ENCODE measurements at places on chromosomes 3 and 15. TPM values are rescaled to one million over a fixed set of nuclear protein-coding genes. Genes with fewer than 3 reads are reported as not detected.

- DNase-seq: no peak
Observed at GRCh38 chr3:172203522-172204258, 164.3 kb downstream of the FNDC3B start.

GRCh38 chr15:38868326-38869114 is 303.9 kb upstream of the RASGRP1 start:
- no peak for DNase-seq

GRCh38 chr3:194117104-194117845 is 18.7 kb upstream of the HES1 start:
- DNase-seq: no peak

GRCh38 chr15:96079041-96079440 is 251.5 kb upstream of the NR2F2 start:
- DNase-seq: no peak

DNA sequence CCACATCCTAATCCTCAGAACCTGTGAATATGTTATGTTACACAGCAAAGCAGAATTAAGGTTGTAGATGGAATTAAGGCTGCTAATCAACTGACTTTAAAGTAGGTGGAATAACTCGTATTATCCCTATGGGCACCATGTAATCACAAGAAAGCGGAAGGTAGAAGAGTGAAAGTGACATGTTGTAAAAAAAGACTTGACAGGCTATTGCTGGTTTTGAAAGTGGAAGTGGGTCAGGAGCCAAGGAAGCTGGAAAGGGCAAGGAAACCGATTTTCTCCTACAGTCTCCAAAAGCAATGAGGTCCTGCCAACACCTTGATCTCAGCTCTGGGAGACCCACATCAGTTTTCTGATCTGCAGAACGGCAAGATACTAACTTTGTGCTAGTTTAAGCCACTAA is 6.6 kb downstream of the TP63 start:
- DNase-seq: no peak

The MCF2L2 gene
- polyA plus RNA-seq: 1.2 TPM

DNA sequence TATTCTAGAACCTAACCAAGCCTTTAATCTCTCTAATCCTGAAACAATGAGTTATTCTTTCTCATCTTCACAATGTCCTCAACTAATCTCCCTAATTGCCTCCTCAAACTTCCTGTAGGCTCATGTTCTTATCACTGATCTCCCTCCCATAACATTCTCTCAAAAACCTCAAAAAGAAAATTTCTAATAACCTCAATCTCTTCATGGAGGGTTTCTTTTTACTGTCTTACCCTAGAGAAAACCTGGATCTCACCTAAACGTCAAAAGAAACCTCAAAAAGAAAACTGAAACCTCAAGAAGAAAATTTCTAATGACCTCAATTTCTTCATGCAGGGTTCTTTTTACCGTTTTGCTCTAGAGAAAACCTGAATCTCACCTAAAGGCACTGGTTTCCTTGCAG is 150.2 kb downstream of the GSK3B start:
- DNase-seq: no peak

DNA sequence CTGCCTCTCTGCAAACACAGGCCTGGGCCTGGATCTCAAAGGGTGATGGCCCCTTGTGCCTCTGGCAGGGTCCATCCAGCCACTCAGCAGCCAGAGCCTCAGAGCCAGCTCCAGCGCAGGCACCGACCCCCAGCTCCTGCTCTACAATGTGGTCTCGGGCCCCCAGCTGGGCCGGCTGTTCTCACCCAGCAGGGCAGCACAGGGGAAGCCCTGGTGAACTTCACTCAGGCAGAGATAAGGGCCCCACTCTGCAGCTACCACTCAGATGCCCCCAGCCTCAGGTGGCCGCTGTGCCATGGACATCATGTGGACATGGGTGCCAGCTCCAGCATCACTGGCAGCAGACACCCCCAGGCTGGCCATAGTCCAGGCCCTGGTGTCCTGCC is 173.1 kb downstream of the TBC1D2B start:
- DNase-seq: no peak

The GPR149 gene
- polyA plus RNA-seq: not detected

DNA sequence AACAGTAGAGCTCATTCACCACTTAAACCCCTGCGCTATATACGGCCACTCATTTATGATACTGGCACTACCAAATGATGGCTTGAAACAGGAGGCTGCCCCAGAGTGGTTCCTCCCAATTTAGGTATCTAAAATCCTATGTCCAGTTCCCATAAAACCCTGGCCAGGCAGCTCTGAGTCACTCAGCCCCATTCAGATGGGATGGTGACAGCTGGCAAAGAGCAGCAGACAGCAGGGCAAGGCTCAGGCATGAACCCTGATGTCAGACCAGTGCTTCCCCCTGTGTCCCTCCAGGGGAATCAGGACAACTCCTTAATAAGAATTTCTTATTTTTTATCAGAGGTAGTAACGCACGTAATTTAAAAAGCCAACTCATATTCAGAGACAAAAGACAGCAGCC is 77.2 kb upstream of the RNU6-1 start:
- no peak for DNase-seq

GRCh38 chr3:27667751-27668150 is 54.4 kb downstream of the EOMES start:
- no peak for DNase-seq

DNA sequence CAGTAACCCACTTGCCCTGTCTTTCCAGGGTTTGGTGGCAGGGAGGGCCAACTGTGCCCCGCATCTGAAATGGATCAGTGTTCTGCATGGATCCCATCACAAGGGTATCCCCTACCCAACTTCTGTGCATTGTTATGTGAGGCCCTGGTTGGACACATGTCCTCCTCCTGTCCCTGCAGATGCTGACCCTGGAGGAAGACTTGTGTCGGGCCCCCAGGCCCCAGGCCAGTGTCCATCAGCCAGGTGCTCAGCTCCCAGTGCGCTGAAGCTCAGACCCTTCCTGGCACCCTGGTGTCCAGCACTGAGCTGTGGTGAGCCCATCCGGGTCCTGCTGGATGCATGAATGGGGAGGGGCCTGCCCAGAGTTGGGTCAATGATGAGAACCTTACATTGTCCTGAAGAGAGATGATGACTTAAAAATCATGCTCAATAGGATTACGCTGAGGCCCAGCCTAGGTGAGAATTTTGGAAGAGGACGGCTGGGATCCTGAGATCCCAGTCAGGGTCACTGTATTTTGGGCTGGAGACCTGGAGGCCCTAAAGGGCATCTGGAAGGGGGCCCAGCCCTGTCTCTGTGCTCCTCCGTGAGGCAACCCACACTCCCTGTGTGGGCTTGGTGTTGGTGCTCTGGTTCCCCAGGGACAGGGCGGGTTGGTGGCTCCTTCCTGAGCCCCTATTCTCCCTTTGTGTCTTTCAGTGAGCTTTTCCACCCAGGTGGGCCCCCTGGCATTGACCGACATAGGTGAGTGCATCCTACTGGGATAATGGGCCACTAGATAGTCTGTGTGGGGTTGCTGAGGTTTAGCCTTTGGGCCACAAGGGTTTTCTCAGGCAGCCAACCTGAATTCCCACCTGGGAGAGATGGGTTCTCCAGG is 199.1 kb downstream of the UBE3A start:
- DNase-seq: no peak

GRCh38 chr15:26521691-26522198 is 251.1 kb downstream of the GABRB3 start:
- no peak for DNase-seq

DNA sequence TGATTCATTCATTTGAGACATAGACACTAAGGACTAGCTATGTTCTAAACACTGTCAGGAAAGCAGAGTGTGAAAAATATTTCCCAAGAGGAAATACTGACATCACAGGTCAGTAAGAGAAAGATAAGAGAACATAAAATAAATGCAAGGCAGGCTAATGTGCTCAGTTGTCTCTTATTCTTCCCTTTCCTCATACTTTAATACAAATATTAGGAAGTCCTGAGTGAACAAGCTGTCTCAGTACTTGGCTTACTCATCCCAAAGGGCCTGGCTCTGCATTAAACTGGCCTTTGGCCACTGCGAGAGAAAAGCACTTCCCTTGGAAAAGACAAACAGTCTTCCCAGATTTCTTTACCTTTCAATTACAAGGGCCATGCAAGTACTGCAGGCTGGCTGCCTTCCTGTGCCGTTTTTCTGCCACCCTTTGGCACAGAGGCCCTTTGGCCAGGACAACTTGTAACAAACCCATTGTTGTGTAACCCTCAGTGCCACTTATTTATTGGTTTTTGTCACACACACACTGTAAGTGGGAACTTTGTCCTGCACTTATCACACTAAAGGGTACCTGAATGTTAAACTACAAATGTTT is 31.7 kb downstream of the EDC3 start:
- DNase-seq: no peak

DNA sequence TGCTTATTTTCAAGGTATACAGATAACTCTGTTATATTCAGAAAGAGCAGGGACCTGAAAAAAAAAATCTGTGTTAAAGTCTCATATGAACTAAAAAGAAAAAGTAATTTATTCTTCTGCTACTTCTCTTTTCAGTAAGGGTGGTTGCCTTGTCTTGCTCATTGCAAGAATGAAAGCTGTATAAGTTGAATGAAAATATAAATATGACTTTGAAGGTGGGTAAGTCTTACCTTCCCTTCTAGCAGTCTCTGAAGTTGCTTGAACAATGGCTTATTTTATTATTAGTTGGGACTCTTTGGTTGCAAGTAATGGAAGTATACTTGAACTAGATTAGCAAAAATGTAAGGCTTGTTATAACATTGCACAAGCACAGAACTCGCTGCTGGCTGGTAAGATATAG is 1554.9 kb downstream of the SI start:
- DNase-seq: no peak

- no peak for DNase-seq
Observed at GRCh38 chr15:38212729-38213351, 39.8 kb upstream of the SPRED1 start.

The GRK7 gene
- 0.21 TPM for polyA plus RNA-seq

The TIMP4 gene
- 0.53 TPM for polyA plus RNA-seq

- no peak for DNase-seq
Observed at GRCh38 chr15:63896336-63897115, 62.8 kb upstream of the HERC1 start.

The LRRIQ4 gene
- polyA plus RNA-seq: 0.14 TPM

- no peak for DNase-seq
Observed at GRCh38 chr3:24025805-24026204, 80.7 kb downstream of the NR1D2 start.

GRCh38 chr15:67832031-67832551 is 6.8 kb downstream of the SKOR1 start:
- no peak for DNase-seq

GRCh38 chr3:170507063-170507462 is 78.8 kb downstream of the SLC7A14 start:
- DNase-seq: no peak

- DNase-seq: no peak
Observed at GRCh38 chr3:46027021-46027705, at the start of gene XCR1. XCR1 (minus strand) TSS chr3:46027483; CDS start chr3:46021947, 5,536 bp downstream.

The ADGRG7 gene
- not detected for polyA plus RNA-seq

DNA sequence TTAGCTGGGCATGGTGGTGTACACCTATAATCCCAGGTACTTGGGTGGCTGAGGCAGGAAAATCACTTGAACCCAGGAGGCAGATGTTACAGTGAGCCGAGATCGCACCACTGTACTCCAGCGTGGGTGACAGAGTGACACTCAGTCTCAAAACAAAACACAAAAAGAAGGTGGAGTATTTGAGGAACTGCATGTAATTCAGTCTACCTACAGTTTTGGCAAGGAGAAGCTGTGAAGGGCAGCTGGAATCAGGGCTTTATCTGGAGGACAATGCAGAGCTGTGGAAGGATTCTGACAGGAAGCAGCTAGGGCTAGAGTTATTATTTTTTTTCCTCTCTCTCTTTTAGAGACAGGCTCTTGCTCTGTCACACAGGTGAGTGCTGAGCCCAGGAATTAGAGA is 6.8 kb downstream of the H1-8 start:
- DNase-seq: no peak

- DNase-seq: no peak
Observed at GRCh38 chr15:66679657-66680108, 22.4 kb upstream of the SMAD6 start.

- no peak for DNase-seq
Observed at GRCh38 chr15:83193721-83194120, 13.9 kb downstream of the HDGFL3 start.

All from renal cortex interstitium (tissue), 15 donors.